ENCODE measurements at places on chromosomes 11 and 22.

DNA sequence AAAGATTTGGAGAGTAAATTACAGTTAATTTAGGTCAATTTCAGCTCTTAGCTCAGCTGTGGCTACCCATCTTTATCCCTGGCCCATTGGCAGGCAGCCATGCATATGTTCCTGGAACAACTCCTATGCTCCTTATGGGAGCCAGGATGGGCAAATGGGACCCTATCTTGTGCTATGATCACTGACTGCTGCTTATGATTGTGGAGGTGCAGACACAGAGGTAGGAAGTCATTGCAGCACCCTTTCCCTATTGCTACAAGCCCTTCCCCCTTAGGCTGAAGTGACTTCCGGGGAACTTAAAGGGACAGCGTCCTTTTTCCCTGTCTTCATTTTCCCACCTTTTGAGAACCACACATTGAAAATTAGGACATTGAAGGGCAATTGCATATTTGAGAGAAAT, 112.7 kb downstream of the FCHSD2 start:
- H3K4me3 ChIP-seq = no peak overlapping the region
- no peaks in the 10 kb centered on the region for H3K4me1 ChIP-seq
- no peaks in the 10 kb centered on the region for H3K27me3 ChIP-seq

DNA sequence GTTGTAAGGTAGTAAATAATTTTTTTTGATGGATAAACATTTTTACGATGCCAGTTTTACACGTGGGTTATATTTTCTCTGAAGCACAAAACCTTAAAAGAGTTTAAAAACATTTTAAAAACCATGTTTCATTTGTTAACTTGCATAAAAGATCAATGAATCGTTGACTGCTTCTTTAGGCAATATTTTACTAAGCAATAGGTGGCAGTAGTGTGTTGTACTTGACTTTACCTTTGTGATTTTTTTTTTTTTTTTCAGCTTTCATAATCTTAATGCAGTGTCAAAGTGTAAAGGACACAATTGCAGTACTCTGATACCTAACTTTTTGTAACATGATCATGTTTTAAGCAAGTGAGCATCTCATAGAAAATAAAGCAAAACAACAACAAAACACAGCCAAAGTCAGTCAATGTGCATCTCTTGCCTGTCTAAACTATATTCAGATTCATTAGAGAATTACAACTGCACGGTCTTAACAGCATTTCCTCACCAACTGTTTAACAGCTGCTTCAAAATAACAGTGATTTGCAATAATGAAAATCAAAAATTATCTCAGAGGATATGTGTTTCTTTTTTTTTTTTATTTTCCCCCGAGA, 27.7 kb downstream of the DNAJC24 start:
- no peaks in the 10 kb centered on the region for H3K4me1 ChIP-seq
- H3K27me3 ChIP-seq = no peaks in the 10 kb centered on the region
- no peak overlapping the region for H3K4me3 ChIP-seq

DNA sequence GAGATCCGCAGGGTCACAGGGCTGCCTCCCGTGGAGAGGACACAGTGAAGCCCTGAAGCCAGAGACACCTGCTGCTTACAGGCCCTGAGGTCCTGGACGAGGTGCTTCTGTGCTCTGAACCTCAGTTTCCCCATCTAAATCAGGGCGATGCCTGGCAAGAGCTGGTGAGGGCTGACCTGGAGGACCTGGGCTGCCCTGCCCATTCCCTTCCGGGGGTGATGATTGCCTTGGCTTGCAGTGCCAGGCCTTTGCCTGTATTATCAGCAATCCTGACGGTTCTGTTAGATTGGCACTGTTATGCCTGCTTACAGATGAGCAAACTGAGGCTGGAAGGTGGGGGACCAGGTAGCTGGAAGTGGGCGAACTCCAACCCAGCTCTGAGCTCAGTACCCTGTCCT, 7.8 kb upstream of the GTSE1 start:
- no peak overlapping the region for H3K4me3 ChIP-seq
- no peak for DNase-seq
- peaks cover 63% of the 10 kb centered on the region for H3K36me3 ChIP-seq

- DNase-seq = peak; percentile 33
- no peaks in the 10 kb centered on the region for H3K4me1 ChIP-seq
- H3K27me3 ChIP-seq = peaks cover 13% of the 10 kb centered on the region
- no peaks in the 10 kb centered on the region for H3K36me3 ChIP-seq
Observed at GRCh38 chr11:11505190-11505589, 116.6 kb downstream of the GALNT18 start.

DNA sequence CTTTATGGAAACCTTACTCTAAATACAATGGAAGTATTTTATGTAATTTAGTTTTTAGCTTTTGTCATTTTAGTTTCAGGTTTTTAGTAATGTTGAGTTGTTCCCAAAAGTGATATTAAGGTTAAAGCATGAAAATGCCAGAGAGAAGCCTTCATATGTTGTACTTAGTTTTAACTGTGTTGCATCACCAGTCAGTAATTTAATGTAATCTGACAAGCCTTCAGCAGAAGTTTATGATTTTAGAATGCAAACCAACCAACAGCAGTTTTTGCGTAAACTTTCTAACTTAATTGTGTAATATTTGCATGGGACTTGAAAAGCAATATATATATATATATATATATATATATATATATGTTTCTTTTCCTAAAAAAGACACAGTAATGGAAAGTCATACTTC, 110.6 kb downstream of the MSANTD4 start:
- DNase-seq = peak; percentile 35
- H3K27me3 ChIP-seq = no peaks in the 10 kb centered on the region
- peaks cover 2% of the 10 kb centered on the region for H3K4me1 ChIP-seq
- no peak overlapping the region for H3K27ac ChIP-seq
- H3K36me3 ChIP-seq = no peaks in the 10 kb centered on the region

- no peaks in the 10 kb centered on the region for H3K36me3 ChIP-seq
- peaks cover 15% of the 10 kb centered on the region for H3K4me1 ChIP-seq
- H3K4me3 ChIP-seq = no peak overlapping the region
Observed at GRCh38 chr11:76600124-76600655, 70.4 kb downstream of the LRRC32 start.

DNA sequence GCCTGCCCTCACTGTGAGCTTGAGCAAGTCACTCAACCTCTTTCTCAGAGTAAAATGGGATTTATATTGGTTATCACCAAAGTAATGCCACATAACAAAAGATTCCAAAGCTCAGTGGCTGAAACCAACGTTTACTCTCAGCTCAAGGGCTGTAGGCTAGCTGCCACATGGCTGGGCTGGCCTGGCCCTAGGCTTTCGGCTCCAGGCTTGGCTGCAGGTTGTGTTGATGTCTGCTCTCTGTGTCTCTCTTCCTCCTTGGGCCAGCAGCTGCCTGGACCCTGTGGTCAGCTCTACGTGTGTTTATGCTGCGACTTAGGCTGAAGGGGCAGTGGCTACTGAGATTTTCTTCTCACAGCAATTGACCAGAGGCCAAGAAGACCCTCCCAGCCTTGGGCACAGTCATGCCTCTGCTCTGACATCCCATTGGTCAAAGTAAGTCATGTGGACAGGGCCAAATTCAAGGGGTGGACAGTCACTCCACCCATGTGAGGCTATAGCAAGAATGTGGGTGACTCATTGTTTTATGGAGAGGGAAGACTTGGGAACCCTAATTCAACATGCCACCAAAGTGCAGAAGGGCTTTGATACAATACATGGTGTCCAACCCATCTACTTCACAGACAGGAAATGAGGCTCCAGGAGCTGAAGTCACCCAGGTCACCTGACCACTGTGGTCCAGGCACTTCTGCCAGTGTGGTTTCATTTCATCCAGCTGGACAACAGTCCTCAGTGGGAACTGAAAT, 90.6 kb downstream of the TSPAN18 start:
- H3K36me3 ChIP-seq = no peaks in the 10 kb centered on the region
- no peak overlapping the region for H3K4me3 ChIP-seq
- H3K27ac ChIP-seq = no peak overlapping the region
- peaks cover 2% of the 10 kb centered on the region for H3K4me1 ChIP-seq

DNA sequence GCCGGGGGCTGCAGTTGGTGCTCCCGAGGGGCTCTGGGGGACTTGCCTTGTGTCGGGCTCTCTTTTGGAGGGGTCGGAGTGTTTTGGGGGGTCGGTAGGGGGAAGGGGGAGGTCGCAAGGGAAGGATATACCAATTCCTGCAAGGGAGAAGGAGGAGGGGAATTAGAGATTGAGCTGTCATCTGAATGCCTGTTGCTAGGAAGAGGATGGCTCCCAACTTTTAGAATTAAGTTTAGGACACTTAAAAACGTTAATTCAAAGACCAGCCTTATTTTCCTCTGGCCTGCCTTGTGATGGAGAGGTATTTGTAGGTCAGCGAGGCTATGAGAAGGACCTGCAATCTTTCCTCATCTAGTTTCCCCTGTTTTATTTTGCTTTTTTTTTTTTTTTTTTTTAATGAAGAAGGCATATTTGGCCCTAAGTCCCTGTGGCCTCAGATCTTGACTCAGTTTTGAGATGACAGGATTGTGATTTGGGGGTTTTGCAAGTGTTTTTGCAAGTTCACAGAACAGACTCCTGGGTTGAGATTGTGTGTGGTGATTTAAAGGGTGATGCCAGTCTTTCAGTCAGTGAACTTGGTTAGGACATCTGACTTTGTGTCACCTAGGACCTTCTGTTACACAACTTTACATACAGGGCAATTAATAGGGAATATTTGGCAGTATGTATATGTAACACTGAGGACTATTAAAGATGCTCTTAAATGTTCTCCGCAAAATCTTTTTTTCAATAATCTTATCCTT, 672 bp downstream of the TMEM135 start:
- peak overlapping the region; percentile 71 for H3K27ac ChIP-seq
- no peak for DNase-seq
- no peaks in the 10 kb centered on the region for H3K27me3 ChIP-seq
- H3K36me3 ChIP-seq = peaks cover 1% of the 10 kb centered on the region
- peaks cover 2% of the 10 kb centered on the region for H3K4me1 ChIP-seq

- DNase-seq = no peak
- no peaks in the 10 kb centered on the region for H3K4me1 ChIP-seq
- no peak overlapping the region for H3K4me3 ChIP-seq
- H3K27me3 ChIP-seq = peaks cover 69% of the 10 kb centered on the region
Observed at GRCh38 chr11:69817265-69818230, 1.7 kb downstream of the FGF3 start.

- peak overlapping the region; percentile 91 for H3K27ac ChIP-seq
- H3K36me3 ChIP-seq = no peaks in the 10 kb centered on the region
- no peaks in the 10 kb centered on the region for H3K27me3 ChIP-seq
- peak; percentile 91 for DNase-seq
- H3K4me3 ChIP-seq = peak overlapping the region; percentile 12
- H3K4me1 ChIP-seq = peaks cover 59% of the 10 kb centered on the region
Observed at GRCh38 chr11:118918128-118918685, 7.5 kb downstream of the BCL9L start.

GRCh38 chr11:43130616-43131015, 181.2 kb upstream of the API5 start:
- H3K4me3 ChIP-seq = no peak overlapping the region
- H3K36me3 ChIP-seq = no peaks in the 10 kb centered on the region
- no peak for DNase-seq
- H3K27ac ChIP-seq = no peak overlapping the region

DNA sequence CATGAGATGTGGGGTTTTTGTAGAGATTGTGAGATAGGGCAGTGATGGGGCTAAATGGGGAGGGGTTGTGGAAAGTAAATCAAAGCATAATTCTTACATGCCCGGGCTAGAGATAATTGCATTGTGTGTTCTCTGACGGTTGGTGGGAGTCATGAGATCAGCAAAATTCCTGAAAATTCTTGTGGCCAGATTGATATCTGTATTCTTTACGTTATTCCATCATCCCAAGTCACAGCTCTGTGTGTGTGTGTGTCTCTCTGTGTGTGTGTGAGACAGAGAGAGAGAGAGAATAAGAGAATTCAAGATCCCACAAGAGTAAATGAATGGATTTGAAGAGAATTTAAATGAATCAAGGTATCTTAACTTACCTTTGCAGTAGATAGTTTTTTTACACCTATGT, 138.6 kb upstream of the ARHGAP20 start:
- H3K4me3 ChIP-seq = no peak overlapping the region
- peaks cover 1% of the 10 kb centered on the region for H3K4me1 ChIP-seq
- H3K27me3 ChIP-seq = no peaks in the 10 kb centered on the region
- no peaks in the 10 kb centered on the region for H3K36me3 ChIP-seq

DNA sequence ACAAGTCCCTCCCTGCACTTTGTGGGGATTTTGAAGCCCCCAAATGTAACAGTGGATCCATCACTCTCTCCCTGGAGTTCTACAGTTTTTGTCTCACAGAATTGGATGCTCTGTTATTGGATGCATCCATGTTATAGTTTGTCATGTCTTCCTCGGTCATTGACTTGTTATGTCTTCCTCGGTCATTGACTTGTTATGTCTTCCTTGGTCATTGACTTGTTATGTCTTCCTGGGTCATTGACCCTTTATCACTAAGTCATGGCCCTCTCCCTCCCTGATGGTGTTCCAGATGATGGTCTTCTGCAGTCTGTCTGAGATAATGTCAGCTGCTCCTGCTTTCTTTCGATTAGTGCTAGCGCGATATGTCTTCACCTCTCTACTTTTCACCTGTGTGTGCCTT, 981.5 kb downstream of the BRD1 start:
- DNase-seq = no peak
- H3K27me3 ChIP-seq = no peaks in the 10 kb centered on the region
- H3K36me3 ChIP-seq = no peaks in the 10 kb centered on the region
- no peaks in the 10 kb centered on the region for H3K4me1 ChIP-seq
- no peak overlapping the region for H3K27ac ChIP-seq

DNA sequence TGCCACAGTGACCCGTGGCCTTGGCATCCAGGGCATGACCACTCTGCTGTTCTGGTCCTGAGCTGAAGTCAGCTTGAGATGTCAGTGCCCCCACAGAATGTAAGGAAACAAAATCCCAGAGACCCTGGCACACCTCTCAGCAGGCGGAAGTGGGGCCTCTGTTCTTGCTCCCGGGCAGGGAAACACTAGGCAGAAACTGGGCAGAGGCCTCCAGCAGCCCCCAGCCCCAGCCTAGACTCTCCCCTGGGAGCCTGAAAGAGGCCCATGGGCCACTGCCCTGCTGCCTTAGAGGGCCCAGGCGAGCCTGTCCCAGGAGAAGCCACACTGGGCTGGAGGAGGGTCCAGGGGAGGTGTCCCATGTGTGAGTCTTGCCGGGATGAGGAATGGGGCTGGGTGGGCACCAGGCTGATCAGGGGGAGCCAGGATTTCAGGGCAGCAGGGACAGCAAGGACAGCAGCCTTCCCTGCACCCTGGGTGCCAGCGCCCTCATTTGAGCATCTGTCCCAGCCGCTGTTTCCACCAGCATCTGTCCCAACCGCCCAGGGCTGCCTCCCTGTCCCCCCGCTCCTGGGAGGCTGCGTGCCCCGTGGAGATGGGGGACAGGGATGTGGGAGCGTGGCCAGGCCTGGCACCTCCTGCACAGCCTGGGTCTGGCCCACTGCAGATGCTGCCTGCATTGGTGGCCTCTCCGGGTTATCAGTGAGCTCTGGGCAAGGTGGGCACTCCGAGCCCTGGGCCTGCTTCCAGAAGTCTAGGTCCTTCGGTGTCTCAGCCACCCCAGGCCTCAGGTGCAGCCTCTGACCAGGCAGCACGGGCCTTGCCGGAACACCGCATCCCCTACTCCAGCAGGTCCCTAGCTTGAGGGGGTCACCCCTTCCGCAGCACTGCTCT, 1072.4 kb downstream of the BRD1 start:
- no peak for DNase-seq
- H3K36me3 ChIP-seq = no peaks in the 10 kb centered on the region
- H3K4me1 ChIP-seq = no peaks in the 10 kb centered on the region
